ENCODE measurements at places on chromosomes 2 and 18.

DNA sequence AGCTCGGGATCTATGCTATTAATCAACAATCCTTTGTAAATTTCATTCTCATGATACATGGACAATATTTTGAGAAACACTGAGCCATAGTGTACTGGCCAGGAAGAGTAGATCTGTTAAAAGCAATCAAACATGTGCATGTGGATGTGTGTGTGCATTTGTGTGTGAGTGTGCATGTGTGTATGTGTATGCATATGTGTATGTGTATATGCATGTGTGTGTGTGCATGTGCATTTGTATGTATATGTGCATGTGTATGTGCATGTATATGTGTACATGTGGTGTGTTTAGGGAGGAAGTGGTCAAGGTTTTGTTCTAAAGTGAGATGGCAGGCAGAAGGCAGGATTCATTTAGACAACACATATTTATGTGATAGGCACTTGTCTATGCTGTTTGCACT is 623.8 kb downstream of the ADCYAP1 start:
- no peak for DNase-seq

DNA sequence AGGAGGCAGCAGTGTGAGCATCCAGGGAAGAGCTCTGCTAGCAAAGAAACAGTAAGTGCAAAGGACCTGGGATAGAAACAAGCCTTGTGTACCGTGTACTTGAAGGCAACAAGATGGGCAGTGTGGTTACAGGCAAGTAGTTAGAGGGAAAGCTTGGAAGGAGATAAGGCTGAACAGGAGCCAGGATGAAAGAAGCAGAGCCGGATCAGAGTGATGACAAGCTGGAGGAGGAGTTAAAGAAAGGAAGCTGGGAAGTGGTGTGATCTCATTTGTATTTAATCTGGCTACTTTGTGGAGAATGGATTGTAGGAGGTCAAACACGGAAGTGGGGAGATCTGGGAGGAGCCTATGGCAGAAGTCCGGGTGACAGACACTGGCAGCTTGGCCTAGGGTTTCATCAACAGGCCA is 44.7 kb upstream of the VPS54 start:
- no peak for DNase-seq

- DNase-seq, result peak; percentile 73
Measured at GRCh38 chr2:160205505-160205904, 5.4 kb upstream of the ITGB6 start.

DNA sequence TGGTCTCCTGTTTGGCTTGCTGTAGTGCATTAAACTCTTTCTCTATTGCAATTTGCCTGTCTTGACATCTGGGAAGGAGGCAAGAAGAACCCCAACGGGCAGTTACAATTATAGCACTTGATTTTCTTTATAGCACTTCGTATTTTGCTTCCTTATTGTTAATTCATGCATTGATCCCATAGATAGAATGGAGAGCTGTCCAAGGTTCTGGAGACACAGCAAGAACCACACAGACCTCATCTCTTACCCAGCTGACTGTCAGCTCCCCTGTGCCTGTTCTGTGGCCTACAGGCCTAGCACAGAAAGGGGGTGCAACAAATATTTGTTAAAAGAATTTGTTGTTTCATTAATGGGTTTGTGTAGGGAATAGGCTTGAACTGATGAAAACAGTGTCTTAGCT is 194.3 kb downstream of the GALNT1 start:
- no peak for DNase-seq

DNA sequence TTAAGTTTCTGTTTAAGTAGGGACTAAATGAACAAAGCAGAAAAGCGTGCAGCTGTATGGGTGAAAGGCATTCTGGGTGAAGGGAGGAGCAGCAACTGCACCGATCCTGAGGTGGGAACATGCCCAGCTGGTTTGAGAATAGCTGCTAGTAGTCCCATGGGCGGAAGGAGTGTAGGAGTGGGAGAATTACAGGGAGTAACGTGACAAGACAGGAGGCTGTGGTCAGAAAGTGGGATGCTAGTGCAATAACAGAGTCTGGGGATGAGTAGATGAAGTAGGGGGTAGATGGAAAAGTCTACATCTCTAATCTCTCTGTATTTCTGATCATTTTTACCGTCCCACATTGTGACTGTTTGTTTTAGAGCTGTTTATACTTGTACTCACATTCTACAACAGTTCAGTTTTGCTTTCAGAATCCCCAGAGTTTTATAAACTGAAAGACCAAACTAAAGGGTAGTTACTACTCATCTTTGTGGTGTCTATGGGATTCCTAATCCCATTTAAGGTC is 118.9 kb downstream of the LCLAT1 start:
- DNase-seq, result no peak

Measured in smooth muscle cell of the brain vasculature (primary cell).